Caudate nucleus (tissue), 63 donors: ENCODE measurements at places on chromosomes 1 and 21.

DNA sequence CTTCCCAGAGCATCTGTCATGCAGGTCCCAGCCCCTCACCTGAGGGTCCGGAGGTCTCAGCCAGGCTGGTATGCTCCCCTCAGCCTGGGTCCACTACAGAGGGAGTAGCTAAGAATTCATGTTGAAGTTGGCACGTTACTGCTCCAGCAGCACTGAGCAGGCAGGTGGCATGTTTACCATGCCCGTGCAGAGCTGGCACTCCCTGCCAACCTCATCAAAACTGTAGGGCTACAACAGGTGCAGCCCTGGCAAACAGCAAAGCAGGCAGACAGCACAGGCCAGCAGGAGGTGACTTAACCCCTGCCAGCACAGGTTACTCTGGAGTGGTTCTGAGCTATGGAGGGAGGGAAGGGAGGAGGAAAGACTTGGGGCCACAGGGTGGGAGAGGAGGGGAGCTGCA, 46.4 kb downstream of the NUAK2 start:
- DNase-seq = no peak

DNA sequence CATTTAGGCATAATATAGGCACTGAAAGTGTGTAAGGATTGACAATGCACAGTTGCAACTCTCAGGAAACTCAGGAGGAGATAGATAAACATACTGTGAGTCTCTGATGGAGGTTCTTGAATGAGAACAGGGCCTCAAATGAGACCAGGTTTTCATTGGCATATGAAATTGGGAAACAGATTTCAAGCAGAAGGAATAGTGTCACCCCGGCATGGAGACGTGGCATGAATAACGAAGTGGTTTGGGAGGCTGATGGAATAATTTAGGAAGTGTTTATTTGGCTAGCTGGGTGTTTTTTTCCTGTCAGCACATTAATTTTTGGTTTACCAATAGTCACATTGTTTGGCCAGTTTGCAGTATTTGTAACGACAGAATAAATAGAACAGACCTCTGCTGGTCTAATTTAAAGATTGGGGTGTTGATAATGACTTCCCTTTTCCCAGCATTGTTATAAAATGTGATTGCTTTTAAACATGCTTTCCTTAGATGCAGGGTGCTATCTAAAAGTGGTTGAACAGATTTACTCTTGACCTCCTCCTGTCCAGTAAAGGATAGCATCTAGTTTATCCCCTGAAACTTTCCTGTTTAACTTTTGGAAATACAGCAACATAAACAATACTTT, 132.0 kb downstream of the C1orf21 start:
- DNase-seq = no peak

- DNase-seq = no peak
Observed at GRCh38 chr1:61028136-61028535, 54.2 kb upstream of the NFIA start.

GRCh38 chr1:21661886-21662285, 7.3 kb downstream of the RAP1GAP start:
- no peak for DNase-seq

GRCh38 chr1:101929343-101929742, 67.4 kb downstream of the OLFM3 start:
- DNase-seq = no peak
